NCI-H526 (cell line): ENCODE measurements at places on chromosomes 16 and 17.
A peak's percentile ranks its signal among the peaks of the same experiment; 100 is the strongest.

GRCh38 chr17:46201491-46201890 is 8.3 kb upstream of the KANSL1 start:
- no peak for DNase-seq

- no peak for DNase-seq
Measured at GRCh38 chr17:41520821-41521521, 2.3 kb upstream of the KRT15 start.

GRCh38 chr16:49340466-49340865 is 33.1 kb upstream of the C16orf78 start:
- DNase-seq = no peak

DNA sequence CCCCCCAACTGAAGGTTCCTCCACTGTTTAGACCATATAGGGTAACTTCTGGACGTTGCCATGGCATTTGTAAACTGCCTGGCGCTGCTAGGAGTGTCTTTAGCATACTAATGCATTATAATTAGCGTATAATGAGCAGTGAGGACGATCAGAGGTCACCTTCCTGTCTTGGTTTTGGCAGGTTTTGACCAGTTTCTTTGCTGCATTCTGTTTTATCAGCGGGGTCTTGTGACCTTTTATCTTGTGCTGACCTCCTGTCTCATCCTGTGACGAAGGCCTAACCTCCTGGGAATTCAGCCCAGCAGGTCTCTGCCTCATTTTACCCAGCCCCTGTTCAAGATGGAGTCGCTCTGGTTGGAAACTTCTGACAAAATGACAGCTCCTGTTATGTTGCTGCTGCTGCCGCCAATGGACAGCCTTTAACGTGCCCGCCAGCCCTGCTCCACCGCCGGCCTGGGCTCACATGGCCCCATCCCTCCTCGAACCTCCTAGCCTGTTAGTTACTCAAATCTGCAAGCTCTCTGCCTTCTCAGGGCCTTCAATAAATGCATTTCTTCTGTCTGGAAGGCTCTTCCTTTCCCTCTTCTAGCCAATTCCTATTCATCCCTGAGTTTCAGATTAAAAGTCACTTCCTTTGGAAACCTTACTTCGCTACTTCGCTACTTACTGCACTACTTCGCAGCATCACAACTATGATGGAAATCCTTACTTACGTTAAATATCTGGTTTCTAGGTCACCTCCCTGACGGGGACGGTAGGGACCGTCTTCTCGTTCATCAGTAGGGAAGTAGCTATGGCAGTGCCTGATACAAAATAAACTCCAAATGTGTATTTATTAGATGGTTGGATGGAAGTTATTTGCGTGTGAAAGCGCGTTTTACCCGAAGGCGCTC is 640 bp upstream of the NAGLU start:
- peak; percentile 66 for DNase-seq
